ENCODE measurements at places on chromosomes 13 and 19. TPM values are rescaled to one million over a fixed set of nuclear protein-coding genes. Genes with fewer than 3 reads are reported as not detected.

The LILRB1 gene
- 24.8 TPM for polyA plus RNA-seq

The OR10H1 gene
- polyA plus RNA-seq, result not detected

The MEIS3 gene
- polyA plus RNA-seq, result not detected

The C19orf18 gene
- not detected for polyA plus RNA-seq

The PROZ gene
- not detected for polyA plus RNA-seq
